NCI-H1417 (cell line): ENCODE measurements at places on chromosomes 5 and 9.
A peak's percentile ranks its signal among the peaks of the same experiment; 100 is the strongest.

GRCh38 chr5:114859438-114859735 is 310.3 kb downstream of the TRIM36 start:
- DNase-seq, result no peak

GRCh38 chr9:137234055-137234697 is 3.5 kb downstream of the SLC34A3 start:
- DNase-seq, result peak; percentile 71

DNA sequence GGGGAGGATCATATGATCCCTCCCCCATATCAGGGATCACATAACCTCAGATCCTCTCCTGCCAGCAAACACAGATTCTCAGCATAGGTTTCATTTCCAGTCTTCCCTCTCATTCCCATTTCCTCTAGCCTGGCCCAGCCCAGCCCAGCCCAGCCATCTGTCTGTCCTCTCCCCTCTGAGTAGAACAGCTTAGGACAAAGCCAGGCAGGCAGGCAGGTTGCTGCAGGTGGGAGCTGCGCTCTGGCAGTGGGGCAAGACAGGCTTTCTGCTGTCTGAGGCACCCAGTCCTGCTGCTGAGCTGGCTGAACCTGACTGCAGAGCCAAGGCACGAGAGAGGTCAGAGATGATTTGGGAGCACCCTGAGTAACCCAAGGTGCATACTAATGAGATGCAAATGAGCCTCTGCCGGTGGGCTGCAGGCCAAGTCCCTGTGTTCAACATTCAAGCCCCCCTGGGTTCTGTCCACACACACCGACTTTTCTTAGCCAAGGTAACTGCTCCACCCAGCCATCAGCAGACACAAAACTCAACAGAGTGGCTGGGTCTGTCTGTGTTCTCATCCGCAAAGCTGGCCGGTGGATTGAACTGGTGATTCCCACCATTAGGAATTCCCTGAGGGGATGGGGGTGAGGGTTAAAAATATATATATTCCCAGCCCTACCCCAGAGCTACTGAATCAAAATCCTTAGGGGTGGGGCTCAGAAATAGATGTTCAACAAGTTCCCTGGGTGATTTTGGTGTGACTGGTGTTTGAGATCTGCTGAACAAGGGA is 9.1 kb downstream of the FAT2 start:
- no peak for DNase-seq

- DNase-seq, result no peak
These were observed 357.8 kb downstream of the TMEM167A start for GRCh38 chr5:82719368-82719767.

DNA sequence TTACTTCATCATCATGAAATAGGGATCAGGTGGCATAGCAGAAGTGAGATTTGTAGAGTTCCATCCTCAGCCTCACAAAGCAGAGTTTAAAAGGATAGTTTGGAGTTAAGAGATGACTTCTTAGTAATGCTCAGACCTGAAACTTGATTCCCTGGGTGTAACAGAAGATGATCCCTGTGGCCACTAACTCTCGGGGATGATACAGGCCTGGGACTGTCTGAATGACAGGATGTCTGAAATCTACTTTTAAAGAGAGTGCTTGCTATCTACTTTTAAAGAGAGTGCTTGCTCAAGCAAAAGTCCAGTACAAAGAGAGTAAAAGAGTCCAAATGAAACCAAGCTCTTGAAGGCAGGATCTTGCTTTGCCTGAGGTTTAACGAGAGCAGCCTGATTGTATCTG is 14.6 kb downstream of the ADAMTS16 start:
- DNase-seq, result no peak

GRCh38 chr5:173627860-173628392 is 11.5 kb upstream of the BOD1 start:
- no peak for DNase-seq

DNA sequence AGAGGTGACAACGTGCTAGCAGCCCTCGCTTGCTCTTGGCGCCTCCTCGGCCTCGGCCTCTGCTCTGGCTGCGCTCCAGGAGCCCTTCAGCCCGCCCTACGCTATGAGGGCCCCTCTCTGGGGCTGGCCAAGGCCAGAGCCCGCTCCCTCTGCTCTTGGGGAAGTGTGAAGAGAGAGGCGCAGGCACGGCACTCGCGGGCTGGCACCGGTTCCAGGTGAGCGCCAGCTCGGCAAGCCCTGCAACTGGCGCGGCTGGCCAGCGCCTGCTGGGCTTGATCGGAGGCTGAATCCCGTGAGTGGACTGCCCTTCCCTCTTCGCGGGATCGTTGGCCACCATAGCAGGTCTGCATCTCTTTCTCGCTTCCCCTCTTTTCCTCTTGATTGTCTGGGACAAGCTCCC is 298.0 kb upstream of the PTPRD start:
- no peak for DNase-seq

DNA sequence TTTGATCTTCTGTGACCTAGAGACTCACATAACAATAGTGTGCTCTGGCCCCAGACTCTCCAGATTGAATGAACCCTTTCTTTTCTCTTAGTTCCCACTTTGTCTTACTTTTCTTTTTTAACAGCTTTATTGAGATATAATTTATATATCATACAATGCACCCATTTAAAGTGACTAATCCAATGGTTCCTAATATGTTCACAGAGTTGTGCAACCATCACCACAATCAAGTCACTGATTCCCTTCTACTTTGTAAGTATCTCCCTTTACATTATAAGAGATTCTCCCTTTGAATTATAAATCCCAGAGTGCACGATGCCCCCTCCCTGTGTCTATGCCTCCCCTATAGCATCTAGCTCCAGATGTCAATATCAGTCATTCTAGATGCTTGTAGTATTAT is 172.4 kb downstream of the HINT1 start:
- DNase-seq, result no peak
